ENCODE measurements at places on chromosomes 7 and 10.

DNA sequence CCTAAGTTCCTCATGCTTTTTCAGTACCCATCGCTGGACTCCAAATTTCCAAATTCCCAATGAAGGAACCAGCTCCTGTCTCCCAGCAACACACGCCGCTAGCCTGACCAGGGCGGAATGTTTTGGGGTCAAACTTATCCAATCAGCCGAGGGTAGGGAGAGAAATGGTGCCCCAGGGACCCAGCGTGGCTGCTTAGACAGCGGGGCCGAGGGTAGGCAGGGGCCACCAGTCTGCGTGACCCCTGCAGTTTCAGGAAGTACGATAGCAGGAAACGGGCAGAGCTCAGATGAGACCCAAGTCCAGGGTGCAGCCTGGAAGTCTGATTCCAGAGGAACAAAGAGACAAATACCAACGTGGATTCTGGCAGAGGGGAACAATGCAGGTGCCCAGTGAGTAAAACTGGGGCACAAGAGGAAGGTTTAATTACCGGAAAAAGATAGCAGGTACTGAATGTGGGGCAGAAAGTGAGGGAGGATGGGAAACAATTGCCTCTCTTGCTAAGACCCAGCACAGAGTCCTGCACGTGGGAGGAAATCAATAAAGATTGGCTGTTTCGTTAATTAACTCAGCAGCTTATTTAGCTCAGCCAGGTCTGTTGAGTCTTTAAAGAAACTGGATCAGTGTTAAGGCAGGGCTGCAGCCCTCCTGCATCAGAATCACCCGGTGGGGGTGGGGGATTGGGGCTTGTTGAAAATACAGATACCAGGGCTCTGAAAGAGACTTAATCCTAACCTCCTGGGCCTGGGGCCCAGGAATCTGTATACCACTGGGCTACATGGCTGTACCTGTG, 50.4 kb upstream of the NFE2L3 start:
- DNase-seq = no peak

DNA sequence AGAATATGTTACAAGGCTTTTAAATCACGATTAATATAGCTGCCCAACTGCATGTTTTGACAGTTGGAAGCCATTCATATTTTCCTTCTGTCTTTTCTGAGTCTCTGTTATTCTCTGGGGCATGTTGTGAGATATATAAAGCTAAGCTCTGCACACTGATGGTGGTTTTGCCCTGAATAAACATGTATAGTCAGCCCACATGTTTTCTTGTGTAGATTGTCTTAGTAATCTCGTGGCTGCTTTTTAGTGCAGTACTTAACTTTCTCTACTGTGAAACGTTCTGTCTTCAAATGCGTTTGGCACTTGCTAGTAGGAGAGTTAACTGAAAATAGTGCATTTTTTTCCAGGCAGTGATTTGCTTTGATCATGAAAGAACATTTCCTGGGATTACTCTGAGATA, 268.5 kb downstream of the DNAJB9 start:
- DNase-seq = peak; percentile 20

DNA sequence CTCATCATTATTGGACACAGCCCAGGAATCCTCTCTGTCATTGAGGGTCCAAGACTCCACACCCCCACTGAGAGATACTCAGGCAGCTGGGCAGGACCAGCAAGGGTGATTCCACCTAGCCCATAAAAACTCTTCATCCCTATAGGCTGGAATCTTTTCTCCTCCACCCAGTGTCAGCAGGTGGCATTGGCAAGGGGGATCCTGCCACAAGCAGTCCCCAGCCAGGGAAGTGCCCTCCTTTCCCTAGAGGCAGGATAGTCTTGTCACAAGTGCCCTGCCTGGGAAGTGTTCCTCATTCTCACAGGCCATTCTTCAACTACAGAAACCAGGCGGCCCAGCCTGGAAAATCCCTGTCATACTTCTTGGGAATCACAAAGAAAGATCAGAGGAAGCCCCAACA, 533.6 kb downstream of the GRID1 start:
- no peak for DNase-seq

DNA sequence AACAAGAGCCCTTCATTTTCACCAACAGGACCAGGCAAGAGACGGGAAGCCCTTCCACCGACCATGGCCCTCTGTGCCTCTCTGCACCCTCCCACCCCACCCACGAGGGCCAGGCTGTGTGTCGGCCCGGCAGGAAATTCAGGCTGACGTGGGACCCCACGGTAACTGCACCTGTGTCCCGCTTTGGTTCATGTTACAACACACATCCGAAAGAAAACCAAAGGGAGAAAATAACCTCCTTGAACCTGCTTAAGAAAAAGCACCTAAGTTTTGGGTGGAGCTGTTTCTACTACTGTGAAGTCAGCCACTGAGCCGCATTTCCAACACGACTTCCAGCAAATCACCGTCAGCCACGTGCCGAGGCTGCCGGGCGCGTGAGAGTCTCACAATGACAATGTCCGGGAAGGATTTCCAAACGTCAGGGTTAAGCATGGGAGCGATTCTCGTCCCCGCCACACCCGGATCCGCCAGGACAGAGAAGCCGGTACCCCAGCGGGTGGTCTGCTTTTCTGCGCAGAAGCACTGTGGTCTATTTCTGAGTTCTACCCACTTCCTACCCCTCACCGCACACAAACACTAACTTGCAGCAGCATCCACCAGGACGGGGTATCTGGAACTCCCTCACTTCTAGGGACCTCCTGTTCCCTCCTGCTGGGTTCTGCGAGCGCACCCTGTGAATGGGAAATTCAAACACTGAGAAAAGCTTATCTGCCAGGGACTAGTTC, 36.6 kb downstream of the AMZ1 start:
- no peak for DNase-seq

DNA sequence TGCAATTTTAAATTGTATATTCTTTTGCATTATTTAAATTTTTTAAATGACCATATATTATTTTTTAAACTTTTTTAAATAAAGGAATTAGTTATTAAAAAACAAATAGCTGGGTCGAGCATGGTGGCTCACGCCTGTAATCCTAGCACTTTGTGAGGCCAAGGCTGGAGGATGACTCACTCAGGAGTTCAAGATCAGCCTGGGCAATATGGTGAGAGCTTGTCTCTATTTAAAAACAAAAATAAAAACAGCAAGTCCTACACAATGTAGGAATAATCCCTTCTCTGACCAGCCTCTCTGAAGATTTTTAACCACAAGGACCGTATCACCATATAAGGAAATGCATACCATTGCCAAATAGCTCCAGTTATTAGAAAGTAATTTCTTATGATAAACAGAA, 19.6 kb downstream of the NOC3L start:
- DNase-seq = no peak

DNA sequence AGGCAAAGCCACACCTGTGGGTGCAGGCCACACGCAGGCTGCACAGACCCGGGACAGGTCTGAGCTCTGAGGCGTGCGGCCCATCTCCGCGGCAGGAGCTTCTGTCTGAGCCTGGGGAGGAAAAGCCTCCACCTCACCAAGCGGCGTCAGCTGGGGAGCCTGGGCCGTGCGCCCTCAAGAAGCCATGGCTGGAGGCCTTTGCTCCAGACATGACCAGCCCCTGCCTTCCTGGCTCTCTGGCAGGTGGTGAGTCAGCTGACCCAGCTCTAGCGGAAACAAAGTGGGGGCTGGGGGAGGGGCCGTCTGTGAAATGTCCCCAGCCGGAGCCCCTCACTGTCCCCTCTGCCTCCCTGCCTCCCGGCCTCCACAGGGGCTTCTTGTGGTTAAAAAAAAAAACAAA, 12.5 kb downstream of the GPER1 start:
- DNase-seq = no peak

DNA sequence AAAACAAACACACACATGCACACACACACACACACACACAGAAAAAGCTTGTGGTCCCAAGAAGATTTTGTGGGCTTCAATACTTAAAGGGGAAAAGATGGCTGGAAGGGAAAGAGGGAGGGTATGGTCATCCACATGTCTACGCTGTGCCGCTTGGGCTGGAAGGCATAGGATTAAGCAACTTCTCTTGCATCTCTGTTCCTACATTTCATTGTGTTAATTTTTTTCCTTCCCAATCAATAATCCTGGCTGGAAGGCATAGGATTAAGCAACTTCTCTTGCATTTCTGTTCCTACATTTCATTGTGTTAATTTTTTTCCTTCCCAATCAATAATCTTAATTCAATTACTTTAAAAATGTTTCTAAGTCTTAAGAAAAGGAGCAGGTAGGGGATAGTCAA, 30.6 kb downstream of the C10orf120 start:
- DNase-seq = no peak

DNA sequence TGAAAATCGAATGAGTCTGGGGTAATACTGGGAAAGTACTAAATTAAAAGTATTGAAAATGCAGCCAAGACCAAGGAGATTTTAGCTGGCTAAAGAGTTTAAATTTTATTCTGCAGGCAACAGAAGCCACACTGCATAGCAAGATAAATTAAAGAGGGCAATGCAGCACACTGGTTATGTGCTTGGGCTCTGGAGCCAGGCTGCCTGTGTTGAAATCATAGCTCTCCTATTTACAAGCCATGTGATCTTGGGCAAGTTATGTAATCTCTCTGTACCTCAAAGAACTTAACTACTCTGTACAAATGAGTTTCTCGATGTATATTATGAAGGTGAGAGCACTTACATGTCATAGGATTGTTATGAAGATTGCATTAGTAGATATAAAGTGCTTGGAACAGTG, 9.9 kb downstream of the SLC25A13 start:
- no peak for DNase-seq

- no peak for DNase-seq
Observed at GRCh38 chr7:155807065-155807671, 5.1 kb downstream of the SHH start.

DNA sequence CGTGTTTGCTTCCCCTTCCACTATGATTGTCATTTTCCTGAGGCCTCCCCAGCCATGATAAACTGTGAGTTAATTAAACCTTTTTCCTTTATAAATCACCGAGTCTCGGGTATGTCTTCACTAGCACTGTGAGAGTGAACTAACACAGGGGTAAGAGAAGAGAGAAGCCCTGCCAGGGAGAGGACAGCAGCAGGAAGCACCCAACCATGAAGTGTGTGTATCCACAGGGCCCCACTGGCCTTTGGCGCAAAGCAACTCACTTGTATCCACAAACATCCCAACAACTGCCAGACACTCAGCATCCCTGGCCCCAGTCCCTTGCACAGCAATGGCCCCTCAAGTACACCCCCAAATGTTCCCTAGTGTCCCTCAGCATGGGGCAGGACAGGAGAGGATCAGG, 115.1 kb downstream of the MAD1L1 start:
- DNase-seq = no peak

DNA sequence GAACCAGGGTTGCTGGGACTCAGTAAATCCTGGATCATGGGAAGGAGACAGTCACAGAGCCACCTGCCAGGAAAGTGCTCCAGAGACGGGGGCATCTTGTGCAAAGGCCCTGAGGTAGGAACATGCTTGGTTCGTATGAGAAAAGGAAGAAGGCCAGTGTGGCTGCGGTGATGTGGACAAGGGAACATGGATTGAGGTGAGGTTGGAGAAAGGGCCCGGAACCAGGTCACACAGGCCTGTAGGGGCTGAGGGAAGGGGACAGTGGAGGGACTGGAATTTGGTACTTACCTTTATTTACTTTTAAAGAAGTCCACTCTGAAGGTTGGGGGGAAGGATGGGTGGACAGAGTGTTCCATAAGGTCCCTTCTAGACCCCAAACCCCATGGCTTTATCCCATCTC, 32.9 kb upstream of the CXCL12 start:
- no peak for DNase-seq

DNA sequence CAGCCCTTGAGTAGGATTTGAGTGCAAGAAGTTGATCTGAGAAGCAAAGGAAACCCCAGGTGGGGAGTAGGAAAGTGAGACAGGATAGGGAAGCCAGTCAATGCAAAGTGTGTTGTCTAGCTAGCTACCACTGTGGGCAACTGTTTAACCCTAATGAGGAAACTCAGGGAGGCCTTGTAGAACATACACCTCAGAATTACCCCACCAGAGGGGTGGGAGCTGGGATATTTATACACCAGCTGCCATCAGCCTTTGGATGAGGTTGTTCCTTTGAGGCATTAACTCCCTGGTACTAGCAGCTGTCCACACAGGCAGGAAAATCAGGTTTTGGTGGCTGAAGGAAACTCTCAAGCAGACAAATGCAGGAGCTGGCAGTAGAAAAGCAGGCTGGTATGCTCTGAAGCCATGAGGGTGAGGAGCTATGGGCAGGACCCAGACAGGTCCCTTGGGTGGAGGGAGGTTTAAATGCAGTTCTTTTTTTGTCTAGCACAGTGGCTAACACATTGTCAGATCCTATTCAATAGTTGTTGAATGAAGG, 60.1 kb upstream of the ARID5B start:
- DNase-seq = no peak

GRCh38 chr10:3935933-3936359, 150.9 kb upstream of the KLF6 start:
- no peak for DNase-seq

- DNase-seq = no peak
Observed at GRCh38 chr7:96241855-96242254, 80.0 kb downstream of the SLC25A13 start.

- no peak for DNase-seq
Observed at GRCh38 chr7:34236057-34236456, 330.7 kb downstream of the BMPER start.

DNA sequence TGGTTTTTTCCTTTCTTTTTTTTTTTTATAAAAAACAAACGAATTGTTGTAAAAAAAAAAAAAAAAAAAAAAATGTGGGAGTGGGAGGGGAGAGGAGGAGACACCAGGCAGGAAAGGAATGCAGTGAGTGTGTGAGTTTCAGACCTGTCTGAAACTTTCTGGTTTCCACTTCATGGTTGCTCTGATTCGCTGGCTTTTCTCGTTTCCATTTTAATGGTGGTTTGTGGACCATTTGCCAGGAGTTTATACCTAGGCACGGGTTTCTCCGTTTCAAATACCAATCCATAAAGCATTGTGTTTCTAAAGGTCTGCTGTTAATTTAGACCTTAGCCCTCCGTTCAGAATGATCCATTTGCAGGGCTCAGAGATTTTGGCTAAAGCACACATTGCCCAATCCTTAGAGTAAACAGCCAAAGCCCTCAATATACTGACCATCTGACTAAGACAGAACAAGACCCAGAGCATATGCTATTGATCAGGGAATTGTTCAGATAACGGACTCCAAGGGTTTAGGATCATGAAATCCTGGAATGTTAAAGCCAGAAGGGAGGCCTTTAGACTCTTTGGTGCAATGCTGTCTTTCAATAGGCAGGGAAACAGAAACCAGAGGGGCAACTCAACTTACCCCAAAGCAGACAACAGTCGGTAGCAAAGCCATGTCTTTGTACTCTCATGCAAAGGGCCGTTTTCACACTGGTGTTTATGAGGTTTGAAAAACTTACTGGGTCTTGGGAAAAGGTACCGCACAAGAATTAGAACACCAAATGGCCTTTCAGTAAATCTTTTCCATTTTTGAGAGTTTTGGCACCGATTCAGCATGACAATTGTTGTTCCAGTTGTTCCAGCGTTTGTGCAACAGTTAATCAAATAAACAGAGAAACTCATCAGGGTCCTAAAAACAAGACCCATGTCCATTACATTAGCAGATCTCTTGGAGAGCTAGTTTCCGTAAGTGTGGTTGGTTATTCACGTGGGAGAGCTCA, 94.3 kb upstream of the AGBL3 start:
- DNase-seq = no peak

DNA sequence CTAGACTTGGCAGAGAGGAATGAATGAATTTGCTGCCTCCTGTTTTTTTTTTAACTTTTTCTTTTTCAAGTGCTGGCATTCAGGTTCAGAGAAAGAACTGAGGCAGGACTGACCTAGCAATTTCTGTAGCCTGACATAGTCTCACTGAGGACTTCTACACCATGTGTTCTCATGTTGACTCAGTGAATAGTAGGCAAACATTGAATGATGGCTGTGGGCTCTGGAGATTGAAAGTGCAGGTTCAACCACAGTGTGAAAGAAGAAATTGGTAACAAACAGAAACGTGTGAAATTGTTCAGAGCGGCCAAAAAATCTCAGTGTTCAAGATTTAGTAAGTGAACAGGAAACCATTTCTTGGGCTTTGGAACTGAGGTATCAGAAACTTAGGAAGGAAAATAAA, 322.4 kb upstream of the GHITM start:
- no peak for DNase-seq

Measured in stromal cell of bone marrow (primary cell).